ENCODE measurements at places on chromosomes 1 and 21.

DNA sequence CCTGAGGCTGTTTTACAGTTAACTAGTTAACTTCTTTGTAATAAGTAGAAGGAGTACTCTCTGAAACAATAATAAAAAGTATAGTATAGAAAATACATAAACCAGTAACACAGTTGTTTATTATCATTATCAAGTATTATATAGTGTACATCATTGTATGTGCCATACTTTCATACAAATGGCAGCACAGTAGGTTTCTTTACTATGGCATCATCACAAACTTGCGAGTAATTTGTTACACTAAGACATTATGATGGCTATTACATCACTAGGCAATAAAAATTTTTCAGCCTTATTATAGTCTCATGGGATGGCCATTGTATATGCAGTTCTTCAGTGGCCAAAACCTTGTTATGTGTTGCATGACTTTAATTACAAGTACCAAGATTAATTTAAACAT lies 1376.5 kb upstream of the ADGRL2 start:
- DNase-seq: no peak

DNA sequence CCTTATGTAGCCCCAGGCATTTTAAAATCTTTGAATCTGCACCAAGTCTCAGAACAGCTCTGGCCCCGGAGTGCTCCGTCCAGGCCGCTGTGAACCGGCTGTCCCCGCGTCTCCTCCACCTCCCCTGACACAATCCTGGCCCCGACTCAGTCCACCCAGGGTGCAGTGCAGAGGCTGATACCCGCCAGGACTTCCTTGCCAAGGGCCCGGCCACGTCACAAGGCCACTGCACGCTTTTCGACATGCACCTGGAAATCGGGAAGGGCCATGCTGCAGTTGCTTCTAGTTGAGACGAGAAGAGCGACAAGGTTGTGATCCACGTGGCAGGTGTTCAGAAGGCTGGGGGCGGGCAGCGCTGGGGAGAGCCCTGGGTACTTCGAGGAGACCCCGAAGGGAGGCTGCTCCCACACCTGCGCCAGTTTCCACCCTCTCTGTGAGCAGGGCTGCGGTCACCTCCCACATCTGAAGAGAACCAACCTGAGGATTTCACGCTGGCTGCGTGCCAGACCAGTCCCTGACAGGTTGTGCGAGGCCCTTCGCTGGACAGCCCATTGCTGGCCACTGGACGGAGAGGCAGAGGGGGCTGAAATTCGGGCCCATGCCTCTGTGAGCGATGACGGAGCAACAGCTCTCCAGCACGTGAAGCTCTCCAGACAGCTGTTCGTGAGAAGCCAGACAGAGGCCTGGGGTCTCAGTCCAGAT lies 6.7 kb downstream of the VWA1 start:
- no peak for DNase-seq

GRCh38 chr1:26302733-26303405 lies 3.6 kb downstream of the UBXN11 start:
- DNase-seq: no peak

DNA sequence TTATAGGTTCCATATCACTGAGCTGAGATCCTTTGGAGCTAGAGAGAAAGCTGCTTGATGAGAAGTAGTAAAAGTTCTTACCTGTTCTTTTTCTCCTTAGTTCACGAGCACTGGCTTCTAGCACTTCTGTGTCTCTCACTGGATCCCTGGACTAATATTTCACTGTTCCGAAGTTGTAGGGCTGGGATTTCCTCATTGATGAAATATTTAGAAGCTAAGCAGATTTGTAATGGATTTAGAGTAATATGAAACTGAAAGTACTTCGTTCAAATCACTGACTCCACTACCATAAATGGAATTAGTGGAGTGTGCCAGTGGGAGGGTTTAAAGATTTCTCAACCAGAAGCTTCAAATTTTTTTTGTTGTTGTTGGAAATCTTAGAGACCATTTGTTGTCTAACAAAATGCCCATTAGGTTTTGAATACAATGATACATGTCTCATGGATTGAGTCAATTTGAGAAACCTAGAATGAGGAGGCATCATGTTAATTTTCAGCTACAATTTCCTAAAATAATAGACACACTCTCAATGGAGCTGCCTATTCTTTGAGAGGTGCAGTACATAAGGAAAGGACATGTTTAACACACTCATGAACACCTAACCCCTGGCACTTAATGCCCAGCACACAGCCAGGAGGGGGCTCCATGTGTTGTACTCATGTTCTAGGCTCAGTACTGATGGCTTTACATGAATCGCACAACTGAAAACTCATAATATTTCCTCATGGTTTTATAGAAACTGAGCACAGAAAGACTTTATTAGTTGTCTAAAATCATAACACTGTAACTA lies at the start of gene GBP1:
Gene GBP1, minus strand, starts transcription at position 130 of the 790 bp plus-strand sequence. CDS start 1,974 bp downstream, outside the sequence.
- no peak for DNase-seq

GRCh38 chr1:213054733-213055591 lies 3.9 kb downstream of the RPS6KC1 start:
- no peak for DNase-seq

GRCh38 chr1:175597969-175598765 lies 145.2 kb downstream of the TNR start:
- no peak for DNase-seq

GRCh38 chr1:18900303-18900841 lies 2.0 kb downstream of the ALDH4A1 start:
- no peak for DNase-seq

GRCh38 chr1:57748719-57749118 lies 324.9 kb upstream of the DAB1 start:
- no peak for DNase-seq

- no peak for DNase-seq
Observed at GRCh38 chr1:78840453-78841271, 165.9 kb downstream of the ADGRL4 start.

DNA sequence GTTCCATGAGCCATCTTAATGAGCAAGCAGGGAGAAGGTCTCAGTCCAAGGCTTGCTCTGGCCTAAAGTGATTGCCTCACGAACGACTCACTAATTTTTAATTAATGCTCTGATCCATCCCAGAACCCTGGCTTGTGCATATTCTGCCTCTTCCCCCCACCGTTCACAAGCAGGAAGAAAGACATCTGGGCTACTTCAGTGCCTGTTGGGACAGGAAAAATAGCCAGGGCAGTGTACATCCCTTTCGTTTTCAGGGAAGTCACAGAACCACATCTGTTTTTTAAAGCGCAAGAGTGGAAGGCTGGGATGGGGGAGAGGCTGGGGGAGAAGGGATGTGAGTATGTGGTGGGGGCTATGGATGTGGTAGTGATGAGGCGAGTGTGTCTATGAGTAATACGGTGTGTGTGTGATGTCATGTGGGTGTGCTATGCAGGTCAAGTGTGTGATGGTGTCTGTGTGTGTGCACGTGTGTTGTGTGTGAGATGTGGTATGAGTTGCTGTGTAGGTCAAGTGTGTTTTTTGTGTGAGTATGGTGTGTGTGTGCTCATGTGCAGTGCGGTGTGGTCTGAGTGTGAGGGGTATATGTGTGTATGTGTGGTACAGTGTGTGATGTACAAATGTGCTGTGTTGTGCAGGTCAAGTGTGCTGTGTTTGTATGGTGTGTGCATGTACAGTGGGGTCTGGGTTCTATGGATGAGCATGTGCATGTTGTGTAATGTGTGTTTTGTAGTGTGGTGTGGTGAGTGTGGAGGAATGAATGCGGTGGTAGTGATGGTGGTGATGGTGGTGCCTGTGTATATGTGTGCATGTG lies 64.9 kb upstream of the SYT6 start:
- no peak for DNase-seq

GRCh38 chr1:71068325-71069240 lies 12.3 kb downstream of the ZRANB2 start:
- no peak for DNase-seq

DNA sequence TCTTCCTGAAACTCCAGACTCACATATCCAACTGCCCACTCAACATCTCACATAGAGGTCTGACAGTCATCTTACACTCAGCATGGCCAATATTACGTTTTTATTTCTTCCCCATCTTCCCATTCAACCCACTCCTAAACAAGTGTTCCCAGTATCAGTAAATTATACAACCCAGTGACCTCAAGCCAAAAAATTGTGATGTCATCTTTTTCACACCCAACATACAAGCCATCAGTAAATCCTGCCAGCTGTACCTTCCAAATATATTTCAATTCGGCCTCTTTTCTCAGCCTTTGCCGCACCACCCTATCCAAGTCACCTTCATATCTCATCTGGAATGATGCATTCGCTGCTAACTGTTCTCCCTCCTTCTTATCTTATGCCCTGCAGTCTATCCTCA lies 19.6 kb downstream of the UBR4 start:
- DNase-seq: no peak

- DNase-seq: no peak
Observed at GRCh38 chr21:25961042-25961441, 209.5 kb downstream of the APP start.

GRCh38 chr1:223761411-223761810 lies 49.1 kb downstream of the CAPN2 start:
- no peak for DNase-seq

DNA sequence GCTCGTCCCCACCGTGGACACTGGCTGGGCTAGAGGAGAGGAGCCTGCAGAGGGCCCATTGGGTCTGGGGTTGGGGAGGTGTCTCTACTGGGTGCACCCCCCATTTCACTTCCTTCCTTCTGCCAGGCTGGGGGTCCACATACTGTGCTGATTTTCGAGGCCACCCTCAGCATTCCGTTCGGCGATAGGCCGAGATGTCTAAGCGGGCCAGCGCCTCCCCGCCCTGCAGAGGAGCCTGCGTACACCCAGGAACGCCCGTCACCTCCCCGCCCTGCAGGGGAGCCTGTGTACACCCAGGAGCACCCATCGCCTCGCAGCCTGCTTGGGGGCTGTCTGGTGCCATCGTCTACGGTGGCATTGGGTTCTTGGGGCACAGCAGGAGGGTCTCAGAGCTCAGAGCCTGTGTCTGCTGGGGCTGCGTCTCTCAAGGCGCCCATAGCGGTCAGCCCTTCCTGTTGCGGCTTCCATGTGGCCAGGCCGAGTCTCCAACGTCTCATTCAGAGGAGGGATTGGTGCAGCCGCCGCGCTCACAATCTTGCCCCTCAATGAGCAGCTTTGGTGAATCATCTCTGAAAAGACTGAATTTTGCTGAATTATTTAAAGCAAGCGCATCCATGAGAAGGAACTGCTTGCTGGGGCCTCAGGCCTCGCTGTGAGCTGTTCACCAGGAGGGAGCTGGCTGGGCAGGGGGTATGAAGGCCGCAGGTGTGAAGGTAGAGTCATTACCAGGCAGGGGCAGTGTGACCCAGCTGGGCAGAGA lies 30.7 kb upstream of the AGPAT3 start:
- DNase-seq: no peak

DNA sequence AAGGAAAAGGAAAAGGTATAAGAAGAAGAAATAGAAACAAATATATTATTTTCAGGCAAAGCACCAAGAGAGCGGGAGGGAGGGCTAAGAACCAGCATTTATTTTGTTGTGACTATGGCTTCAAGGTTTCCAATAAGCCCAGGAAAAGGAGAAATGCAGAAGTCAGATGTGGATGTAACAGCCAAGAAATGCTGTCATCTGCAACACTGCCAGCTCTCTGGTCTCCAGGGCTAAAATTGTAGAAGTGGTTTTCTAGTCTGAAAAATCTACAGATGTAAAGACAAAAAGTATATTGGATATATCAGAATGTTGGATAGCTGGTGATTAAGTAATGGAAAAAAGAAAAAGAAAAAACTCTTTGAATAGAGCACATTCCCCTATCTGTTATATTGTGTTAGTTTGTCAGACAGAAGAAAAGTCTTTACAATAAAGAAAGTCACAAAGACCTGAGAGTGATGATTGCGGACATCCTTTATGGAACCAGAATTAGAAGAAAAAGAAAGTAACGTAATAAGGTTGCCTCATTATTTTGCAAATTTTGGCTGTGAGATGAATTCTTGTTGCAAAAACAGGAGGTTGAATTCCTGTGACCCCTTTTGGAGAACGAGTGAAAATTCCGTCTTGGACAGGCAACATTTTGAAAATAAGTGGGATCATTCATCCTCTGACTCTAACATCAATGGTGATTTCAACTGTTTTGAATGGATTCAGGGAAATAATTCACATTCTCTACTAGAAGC lies 938.1 kb downstream of the TTLL7 start:
- DNase-seq: no peak

- DNase-seq: no peak
Observed at GRCh38 chr1:86811142-86811924, 102.6 kb downstream of the SELENOF start.

DNA sequence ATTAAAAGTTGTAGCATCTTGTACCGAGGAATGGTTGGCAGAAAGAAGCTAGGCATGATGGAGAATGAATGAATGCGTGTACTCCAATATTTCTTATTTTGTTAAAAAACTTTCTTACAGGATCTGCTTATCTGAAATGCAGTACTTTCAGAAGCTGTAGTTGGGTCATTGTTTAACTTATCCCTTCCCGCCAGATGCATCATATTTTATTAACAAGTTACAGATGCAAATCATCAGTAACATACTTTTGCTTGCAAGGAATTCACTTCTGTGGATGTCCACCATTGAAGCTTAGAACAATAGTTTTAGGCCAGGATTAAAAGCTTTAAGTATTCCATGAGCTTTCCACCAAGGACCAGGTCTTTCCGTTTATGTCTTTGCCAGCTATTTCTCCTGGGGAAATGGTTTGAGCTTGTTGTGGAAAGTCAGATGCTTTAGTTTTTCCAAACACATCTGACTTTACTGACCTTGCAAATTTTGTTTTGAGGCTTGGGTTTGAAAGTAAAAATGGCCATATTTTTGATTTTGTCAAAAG lies 65.4 kb downstream of the PATJ start:
- no peak for DNase-seq

DNA sequence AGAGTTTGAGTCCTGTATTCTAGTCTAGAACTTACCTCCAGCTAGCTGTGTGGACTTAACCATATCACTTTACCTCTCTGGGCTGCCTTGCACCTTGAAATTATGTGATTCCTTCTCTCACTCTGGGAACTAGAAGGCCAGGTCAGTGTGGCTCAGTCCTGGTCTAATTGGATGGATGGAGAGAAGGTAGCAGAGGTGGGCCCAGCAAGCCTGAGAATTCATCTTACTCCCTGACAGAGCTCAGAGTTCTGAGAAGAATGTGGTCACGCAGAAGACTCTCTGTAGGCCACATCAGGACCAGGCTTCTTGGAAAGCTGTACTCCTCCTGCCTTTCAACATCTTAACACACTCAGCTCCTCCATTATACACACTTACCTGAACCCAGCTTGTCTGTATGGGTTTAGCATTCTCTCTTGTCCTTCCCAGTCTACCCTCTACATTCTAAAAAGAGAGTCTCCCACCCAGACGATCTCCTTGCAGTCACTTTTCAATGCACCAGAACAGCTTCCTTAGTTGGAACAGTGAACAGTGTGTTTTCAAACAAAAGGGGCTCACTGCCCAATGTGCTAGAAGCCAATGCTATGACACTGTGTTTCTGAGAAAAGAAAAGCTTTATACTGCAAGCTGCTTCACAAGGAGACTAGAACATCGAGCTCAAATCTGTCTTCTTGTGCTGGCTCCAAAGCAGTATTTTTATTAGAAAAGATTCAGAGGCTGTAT lies 60.5 kb downstream of the CAPN9 start:
- no peak for DNase-seq

DNA sequence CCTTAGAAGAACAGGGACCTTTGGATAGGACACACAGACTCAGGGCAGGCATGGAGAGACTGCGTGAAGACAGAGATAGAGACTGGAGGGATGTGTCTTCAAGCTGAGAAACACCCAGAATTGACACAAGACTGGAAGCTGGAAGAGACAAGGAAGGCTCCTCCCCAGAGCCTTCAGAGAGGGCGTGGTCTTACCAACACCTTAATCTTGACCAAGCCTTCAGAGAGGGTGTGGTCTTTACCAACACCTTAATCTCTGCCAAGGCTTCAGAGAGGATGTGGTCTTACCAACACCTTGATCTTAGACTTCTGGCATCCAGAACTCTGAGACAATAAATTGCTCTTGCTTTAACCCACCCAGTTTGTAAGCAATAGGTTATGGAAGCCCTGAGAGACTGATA lies 481.4 kb upstream of the VAMP3 start:
- DNase-seq: no peak
